ENCODE measurements at places on chromosomes 13 and 19. TPM values are rescaled to one million over a fixed set of nuclear protein-coding genes. Genes with fewer than 3 reads are reported as not detected.

Gene ZNF765
- 4.6 TPM for total RNA-seq

Gene CACNG7
- 0.74 TPM for total RNA-seq

Gene LGALS4
- total RNA-seq, result not detected

Gene C19orf73
- 0.96 TPM for total RNA-seq
